Activated naive CD8-positive, alpha-beta T cell treated with anti-CD3 and anti-CD28 coated beads, Interleukin-2, amount 50 U/mL, for 24 hours (primary cell): ENCODE measurements at places on chromosomes 4 and X.

DNA sequence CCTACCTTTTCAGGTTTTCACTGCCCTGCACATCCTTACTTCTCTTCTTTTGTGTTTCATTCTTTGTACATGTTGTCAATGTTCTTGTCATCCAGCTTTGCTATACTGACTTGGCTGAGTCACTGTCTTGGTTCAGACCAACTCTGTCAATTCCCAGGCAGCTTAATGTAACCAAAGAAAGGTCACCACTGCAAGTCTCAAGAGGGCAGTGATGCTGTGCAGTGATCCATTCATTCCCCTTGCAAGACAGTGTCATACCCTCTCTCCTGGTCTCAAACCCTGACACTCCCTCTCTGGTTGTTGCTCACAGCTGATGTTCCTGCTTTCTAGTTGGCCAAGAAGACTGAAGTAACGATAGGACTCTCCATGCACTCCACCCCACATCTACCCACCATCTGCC lies 17.5 kb downstream of the RAB39B start:
- DNase-seq = no peak

DNA sequence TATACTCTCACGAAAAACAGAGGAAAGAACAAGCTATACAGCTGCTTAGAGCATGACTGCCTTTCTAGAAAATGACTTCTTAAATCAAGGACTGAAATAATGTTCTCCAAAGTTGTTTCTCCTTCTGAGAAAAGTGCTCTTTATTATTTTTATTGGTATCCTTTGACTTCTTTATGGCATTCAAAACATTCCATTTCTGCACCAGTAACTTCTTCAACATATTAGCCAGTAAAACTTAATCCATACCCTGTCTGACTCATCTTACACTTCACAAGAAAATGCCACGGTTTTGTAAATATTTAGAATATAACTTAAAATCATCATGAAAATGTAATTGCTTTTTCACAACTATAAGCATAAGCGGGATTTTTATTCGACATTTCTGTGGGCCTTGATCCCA lies 180.4 kb downstream of the NR3C2 start:
- no peak for DNase-seq

DNA sequence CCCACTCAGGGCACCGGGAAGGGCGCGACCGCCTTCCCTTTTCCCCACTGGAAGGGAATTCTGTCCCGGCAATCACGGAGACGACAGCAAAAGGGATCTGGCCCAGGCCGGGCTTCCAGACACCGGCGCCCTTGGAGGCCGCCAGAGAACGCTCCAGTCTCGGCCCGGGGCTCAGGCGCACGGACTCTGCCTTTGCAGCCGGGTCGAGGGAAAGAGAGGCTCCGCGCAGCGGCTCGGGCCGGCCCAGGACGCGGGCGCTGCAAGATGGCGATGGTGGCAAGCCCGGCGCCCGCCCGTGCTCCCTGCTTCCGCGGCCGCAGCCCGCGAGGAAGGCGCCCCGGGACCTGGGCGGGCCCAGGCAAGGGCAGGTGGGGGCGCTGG lies 1.1 kb downstream of the CTBP1 start:
- DNase-seq = no peak

GRCh38 chrX:110000847-110001713 lies 1.8 kb upstream of the TMEM164 start:
- no peak for DNase-seq

DNA sequence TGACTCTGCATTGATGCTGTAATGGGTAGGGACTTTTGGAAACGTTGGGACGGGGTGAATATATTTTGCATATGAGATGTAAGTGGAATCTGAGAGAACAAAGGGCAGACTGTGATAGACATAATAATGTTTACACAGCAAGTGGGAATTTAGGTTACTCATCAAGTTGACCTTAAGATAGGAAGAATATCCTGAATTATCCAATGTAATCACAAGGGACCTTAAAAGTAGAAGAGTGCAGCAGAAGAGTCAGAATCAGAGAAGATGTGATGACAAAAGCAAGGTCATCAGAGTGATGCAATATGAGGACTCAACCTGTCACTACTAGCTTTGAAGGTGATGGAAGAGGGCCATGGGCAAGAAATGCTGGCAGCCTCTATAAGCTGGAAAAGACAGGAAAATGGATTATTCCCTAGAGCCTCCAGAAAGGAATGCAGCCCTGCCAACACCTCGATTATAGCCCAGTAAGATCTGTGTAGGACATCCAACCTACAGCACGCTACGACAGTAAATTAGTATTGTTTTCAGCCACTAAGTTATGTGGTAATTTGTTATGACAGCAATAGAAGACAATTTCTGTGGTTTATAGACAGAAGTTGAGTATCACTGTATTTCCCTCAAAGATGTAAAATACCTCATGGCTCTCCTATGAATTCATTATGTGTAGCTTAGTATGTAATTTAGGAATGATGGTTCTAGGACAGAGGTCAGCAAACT lies 26.4 kb downstream of the MORC4 start:
- DNase-seq = no peak

DNA sequence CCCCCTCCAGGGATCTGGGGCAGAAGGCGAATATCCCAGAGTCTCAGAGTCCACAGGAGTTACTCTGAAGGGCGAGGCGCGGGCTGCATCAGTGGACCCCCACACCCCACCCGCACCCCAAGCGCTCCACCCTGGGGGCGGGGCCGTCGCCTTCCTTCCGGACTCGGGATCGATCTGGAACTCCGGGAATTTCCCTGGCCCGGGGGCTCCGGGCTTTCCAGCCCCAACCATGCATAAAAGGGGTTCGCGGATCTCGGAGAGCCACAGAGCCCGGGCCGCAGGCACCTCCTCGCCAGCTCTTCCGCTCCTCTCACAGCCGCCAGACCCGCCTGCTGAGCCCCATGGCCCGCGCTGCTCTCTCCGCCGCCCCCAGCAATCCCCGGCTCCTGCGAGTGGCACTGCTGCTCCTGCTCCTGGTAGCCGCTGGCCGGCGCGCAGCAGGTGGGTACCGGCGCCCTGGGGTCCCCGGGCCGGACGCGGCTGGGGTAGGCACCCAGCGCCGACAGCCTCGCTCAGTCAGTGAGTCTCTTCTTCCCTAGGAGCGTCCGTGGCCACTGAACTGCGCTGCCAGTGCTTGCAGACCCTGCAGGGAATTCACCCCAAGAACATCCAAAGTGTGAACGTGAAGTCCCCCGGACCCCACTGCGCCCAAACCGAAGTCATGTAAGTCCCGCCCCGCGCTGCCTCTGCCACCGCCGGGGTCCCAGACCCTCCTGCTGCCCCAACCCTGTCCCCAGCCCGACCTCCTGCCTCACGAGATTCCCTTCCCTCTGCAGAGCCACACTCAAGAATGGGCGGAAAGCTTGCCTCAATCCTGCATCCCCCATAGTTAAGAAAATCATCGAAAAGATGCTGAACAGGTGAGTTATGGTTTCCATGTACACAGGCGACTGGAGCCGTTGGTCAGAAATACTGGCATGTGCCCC lies at the start of gene CXCL1:
CXCL1 (plus strand) TSS at position 264 of the 926 bp plus-strand sequence; CDS start at position 342, 78 bp downstream.
- DNase-seq = no peak

DNA sequence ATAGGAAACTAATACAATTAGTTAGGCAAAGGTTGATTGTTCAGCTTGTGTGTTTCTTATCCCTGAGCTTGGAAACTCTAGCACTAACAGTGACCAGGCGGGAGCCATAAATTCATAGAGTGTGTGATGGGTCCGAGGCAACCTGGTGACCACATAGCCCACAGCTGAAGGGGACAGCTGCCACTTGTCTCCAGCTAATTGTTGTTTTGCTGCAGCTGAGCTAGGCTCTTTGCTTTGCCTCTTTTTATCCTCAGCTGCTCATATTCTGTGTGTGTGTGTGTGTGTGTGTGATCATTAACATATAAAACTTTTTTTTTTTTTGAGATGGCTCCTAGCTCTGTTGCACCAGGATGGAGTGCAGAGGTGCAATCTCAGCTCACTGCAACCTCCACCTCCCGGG lies 53.2 kb downstream of the DOCK11 start:
- DNase-seq = no peak

DNA sequence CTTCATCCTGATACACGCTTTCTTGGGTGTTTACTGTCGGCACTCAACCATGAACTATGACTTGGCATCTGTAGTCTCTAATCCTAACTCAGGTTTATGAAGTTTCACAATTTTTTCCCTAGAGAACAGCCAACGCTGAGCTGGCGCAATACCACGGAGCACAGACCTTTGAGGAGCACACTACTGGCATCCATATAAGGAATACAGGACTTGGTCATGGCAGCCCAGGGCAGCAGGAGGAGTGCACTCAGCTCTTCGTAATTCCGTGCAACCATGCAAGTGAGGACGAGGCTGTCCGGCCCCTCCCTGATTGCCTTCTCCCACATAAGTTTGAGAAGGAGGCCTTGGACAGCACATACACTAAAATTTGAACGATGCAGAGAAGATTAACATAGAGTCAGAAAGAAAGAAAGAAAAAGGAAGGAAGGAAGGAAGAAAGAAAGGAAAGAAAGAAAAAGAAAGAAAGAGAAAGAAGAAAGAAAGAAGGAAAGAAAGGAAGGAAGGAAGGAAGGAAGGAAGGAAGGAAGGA lies 41.0 kb upstream of the PDLIM5 start:
- no peak for DNase-seq

DNA sequence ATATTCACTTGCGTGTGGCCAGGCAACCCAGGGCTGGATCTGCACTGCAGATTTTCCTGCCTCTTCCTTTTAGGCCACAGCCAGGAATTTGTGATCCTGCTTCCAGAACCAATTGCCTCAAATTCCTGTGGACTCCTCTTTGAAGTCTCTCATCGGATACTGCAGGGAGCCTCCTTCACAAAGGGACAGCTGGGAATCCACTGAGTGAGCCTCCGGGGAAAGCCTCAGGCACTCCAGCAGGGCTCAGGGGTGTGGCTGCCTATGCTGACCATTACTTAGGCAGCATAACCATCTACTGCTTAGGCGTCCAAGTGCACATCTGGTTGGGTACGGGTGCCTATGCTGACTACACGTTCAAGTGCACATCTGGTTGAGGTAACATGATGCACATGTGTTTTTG lies 321.5 kb downstream of the NLGN4X start:
- DNase-seq = no peak

- no peak for DNase-seq
Observed at GRCh38 chr4:70239884-70240591, 2.4 kb upstream of the CSN3 start.

DNA sequence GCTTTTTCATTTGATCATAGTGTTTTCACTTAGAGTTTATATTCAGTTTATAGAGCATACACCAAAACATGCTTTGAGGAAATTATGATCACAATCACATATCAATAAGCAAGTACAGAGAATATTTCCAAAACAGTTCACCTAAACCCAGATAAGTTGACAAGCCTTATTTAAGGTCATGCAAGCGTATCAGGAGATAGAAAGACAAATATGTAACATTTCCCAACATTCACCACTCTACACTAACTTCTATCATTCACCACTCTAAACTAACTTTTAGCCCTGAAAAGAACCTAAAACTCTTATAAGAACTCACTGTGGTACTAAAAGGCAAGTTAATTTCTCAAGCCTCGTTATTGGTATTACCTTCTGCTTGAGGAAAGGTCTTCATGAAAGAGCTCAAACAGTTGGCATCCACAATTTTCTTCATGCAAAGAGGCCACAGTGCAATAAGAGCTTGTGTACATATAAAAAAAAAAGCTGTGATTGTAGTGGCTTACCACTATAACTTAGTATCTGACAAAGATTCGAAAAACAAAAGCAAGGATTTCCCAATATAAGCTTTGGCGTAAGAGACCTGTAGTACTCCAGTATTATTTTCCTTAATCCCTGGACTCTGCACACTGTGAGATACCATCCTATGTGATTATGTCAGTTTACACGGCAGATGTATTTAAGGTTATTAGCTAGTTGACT lies 903.3 kb downstream of the STIM2 start:
- no peak for DNase-seq

GRCh38 chr4:75229806-75230570 lies 284.2 kb downstream of the RCHY1 start:
- no peak for DNase-seq

DNA sequence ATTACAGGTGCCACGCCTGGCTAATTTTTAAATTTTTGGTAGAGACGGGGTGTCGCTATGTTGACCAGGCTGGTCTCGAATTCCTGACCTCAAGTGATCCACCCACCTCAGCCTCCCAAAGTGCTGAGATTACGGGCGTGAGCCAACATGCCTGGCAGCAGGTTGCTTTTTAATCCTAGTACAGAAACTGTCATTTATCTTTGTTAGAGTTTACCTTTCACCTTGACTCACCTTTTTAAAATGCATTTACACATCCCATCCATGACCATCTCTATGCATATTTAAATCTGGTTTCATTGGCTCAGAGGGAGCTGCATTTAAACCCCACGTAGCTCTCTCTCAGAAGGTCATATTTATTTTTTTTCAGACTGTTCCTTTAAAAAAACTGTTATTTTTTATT lies 31.9 kb downstream of the SLC16A2 start:
- no peak for DNase-seq

DNA sequence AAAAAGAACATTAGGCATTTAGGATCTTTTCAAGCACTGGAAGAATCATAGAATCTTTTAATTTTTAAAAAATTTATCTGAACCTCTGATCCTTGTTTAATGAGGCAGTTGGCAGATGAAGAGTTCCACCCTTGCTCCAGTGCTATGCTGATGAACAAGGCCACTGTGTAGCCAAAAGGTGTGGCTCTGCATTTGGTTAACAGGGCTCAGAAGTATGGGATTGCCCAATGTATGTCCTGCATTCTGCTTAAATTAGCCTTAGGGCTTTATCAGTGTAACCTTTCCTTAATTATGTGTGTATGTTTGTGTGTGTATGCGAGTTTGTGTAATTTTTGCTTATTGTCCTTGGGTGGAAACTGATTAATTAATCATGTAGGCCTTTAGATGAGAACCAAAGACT lies 43.3 kb upstream of the PPM1K start:
- no peak for DNase-seq

- no peak for DNase-seq
Observed at GRCh38 chr4:184359888-184360287, 114.5 kb downstream of the IRF2 start.

DNA sequence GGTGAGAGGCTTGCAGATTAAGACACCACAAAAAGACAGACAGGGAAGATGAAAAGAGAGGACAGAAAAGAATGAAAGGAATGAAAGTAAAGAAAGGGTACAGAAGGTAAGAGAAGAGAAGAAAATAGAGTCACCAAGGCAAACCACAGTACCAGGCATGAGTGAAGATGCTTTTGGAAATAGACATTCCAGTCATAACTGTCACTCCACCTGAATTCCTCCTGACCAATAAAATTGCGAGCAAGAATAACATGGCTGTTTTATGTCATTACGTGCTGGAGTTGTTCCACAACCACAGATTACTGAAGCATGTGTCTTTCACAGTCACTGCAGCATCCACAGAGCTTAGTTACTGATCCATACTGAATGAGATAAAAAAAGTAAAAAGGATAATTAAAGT lies 864.9 kb upstream of the SLIT2 start:
- no peak for DNase-seq

GRCh38 chr4:26323821-26324220 lies 3.0 kb downstream of the RBPJ start:
- no peak for DNase-seq
